Amniotic epithelial cell (primary cell): ENCODE measurements at places on chromosomes 2 and 18.
A peak's percentile ranks its signal among the peaks of the same experiment; 100 is the strongest.

GRCh38 chr2:40209761-40210160 lies 242.1 kb downstream of the SLC8A1 start:
- no peak for DNase-seq

- no peak for DNase-seq
Observed at GRCh38 chr2:127581050-127581345, 45.5 kb downstream of the MYO7B start.

DNA sequence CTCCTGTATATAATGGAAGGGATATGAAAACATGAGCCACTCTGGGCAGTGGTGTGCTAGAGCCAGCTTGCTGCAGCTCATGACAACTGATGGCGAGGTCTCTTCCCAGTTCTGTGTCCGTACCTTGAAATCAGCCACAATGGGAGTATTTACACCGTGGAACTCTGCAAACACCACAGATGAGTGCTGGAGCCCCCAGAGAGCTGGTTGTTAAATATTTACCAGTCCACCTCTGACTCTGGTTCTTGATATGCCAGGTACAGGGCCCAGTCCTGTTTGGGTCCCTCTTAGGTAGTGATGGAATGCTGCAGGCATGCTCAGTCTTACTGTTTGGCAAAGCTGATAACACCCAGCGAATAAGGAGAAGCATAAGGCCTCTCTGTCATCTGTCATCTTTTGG lies 116.1 kb upstream of the GLI2 start:
- no peak for DNase-seq

DNA sequence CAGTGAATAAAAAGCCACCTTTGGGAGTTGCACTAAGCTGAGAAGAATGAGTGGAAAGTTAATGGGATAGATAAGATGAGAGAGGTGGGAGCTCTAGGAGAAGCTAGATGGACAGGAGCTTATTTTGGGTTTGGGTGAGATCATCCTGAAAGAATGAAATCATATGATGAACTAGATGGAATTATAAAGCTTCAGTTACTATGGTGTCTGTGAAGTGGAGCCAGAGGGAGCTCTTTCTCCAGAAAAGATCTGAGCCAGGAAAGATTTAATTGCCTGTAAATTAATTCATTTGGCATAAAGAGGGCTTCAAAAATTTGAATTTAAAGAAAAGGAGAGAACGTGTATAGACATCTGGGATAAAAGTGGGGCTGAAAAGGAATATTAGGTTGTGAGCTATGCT lies 10.3 kb downstream of the DNAH6 start:
- peak; percentile 10 for DNase-seq

- DNase-seq = no peak
Observed at GRCh38 chr2:42984617-42985016, 192.2 kb upstream of the HAAO start.

DNA sequence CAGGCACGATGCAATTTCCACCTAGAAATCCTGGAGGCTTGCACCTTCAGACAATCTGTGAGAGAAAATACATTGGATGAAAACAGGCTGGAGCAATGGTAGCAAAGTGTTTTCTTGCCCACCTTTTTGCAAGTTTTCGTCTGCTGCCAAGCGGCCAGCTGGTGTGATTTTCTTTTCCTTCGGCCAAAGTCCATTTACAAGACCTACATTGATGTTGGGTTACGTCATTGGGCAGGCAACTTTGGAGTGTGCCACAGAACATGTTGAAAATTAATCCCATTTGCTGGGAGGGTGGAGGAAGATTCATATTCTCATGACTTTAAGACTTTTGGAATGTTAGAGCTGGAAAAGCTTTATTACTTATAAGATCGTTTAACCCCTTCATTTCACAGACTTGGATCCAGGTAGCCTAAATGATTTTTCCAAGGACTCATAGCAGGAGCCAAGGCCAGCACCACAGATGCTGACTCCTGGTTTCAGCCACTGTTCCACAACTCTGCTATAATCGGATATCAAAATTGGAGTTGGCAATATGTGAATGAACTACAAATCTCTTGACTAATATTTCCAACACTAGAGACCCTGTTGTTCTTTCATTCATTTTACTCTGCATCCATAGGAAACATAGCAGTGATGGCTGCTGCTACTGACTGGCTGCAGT lies 352.1 kb downstream of the RND3 start:
- DNase-seq = no peak

DNA sequence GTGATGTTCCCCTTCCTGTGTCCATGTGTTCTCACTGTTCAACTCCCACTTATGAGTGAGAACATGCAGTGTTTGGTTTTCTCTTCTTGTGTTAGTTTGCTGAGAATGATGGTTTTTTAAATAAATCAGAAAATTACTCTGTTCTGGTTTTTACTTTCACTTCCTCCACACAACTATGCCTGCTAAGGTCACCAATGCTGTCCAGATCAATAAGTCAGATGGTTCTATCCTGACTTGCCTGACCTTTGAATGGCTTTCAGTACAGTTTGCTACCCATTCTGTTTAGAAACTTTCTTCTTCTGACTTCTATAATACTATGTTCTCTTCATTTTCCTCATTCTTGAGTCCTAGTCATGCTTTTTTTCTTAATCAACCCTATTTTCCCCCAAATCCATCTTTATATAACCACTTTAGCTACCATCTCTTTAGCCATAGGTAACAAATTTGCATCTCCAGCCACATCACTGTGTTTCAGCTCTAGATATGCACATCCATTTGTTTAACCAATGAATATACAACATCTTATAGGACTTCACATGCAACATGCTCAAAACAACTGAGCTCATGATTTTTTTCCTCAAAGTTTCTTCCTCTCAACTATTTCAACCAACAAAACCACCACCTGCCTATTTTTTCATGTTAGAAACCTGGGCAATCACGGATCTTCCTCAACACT lies 58.8 kb upstream of the SLC38A11 start:
- no peak for DNase-seq

DNA sequence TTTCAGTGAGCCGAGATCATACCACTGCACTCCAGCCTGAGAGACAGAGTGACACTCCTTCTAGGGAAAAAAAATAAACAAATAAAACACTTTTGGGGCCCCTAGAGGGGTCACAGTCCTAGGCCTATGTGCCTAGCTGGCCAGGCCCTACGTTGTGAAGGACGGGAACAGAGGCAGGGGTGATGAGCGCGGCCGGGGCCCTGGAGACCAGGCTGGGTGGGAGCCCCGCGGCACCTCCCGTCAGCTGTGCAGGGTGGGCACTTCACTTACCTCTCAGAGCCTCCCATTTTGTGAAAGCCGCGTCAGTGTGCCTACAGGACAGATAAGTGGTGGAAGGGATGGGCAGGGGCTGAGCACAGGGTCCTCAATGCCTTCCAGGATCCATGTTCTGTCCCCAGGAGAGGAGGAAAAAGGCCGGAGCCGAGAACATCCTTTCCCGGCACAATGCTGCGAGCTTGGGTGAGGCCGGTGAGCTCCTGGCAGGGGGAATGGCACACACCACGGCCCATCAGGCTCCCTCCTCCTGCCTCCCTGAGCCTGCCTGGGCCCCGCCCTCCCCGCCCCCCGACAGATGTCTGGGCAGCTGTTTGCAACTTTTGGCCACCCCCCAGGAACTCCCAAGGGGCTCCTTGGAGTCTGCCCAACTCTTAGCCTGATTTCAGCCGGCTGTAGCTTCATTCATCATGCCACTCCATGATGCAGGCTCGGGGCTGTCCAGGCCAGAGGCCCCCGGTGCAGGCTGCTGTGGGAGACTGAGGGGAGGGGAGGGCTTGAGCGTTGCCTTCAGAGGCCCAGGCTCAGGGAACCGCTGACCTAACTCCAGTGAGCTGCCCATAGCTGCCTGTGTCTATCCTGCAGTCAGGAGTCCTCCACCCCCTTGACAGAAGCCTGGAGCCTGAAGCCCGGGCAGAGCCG lies 196.5 kb downstream of the TFCP2L1 start:
- DNase-seq = peak; percentile 16

GRCh38 chr2:204129591-204130294 lies 193.2 kb downstream of the ICOS start:
- DNase-seq = no peak

- DNase-seq = no peak
Observed at GRCh38 chr18:76487070-76487469, 8.0 kb downstream of the ZNF516 start.

DNA sequence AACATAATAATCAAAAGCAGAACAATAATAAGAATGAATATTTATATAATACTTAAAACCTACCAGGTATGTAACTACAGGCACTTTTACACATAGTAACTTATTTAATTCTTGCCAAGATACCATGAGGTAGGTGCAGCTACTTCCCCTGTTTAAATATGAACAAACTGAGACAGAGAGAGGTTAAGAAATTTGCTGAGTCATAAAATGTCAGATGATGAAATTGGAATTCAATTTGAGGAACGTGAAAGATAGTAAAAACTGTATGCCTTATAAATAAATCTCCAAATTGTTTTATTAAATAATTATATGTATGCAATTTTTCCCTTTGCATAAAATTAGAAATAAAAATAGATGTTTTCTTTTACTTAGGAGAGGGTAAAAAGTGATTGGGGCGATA lies 1103.3 kb upstream of the NRXN1 start:
- peak; percentile 19 for DNase-seq

- DNase-seq = peak; percentile 3
Observed at GRCh38 chr2:108287169-108287568, 1.5 kb upstream of the SULT1C2 start.

GRCh38 chr2:45607701-45608100 lies 3.4 kb downstream of the SRBD1 start:
- peak; percentile 34 for DNase-seq

DNA sequence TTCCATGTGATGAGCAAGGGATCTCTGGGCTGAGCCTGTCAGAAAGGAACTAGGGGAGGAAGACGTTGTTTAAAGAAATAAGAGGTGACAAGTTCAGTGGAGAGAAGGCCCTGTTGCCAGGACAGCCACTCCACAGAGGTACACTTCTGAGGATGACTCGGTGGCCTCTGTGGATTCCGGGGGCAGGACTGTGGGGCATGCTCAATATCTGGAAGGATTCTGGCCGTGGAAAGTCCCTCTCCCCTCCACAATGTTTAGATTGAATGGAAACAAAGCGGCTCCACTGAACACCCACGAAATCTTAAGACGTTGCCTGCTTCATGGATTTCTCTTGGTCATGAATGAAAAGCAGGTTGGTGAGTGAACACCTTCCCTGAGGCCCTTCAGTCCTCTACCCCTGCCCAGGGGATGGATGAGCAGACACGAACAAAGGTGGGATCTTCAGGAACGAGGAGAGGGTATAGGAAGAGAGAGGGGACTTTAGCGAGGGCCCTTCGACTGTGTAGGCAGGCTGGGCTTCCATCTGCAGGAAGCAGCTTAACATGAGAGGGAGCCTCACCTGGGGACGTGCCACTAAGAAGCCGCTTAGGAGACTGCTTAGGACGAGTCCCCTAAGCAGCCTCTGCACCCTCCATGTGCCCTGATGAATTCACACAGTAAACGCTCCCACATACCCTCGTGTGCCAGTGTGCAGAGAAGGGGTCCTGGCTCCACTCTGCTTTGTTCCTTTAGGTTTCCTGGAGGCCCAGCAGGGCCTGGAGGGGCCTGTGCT lies 1.9 kb downstream of the NTSR2 start:
- DNase-seq = no peak

DNA sequence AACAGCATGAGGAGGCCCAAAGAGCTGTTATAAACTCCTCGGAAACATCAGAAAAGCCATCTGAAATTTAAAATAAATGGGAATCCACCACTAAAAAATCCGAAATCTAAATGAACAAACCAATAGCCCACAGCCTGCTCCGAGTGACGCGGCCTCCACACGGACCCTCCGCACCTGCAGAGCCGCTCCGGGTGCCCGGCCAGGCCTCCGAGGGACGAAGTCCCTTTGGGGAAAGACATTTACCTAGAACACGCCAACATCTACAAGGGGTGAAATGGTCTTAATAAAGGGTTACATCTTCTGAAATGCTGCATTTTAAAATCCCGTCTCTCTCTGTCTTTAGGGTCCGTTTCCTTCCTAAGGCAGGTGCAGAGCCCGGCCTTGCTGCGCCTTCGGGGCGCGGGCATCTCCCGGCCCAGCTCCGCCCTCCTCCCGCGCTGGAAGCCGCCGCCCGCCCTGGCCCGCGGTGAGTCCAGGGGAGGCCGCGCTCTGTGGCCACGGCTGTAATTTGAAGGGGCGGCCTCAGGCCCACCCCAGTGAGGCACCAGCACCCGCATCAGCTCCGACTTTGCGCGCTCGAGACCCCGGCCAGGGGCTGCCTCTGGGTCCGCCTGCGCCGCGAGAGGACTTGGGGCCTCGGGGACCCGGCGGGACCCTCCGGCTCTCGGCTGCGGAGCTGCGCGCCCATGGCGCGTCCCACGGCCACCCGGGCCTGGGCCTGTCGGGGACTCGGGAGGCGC lies 42.3 kb upstream of the CTDP1 start:
- no peak for DNase-seq

DNA sequence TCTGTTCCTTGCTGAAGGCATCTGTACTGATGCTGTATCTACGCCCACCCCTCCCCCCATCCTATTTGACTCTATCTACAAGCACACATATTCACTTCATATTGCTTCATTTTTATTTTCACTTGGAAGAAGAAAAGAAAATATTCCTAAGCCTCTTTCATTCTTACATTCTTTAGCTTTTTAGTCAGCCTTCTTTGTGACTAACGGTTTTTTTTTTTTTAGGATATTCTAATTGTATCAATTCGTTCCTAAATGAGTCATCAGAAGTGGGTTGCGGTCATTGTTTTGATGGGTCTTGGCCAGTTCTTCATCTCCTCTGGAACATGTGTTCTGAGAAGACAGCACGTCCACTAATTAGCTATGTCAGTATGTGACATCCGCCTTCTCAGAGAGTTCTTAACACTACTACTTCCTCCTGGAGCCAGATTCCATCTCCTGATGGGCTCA lies 88.7 kb downstream of the MYO1B start:
- peak; percentile 75 for DNase-seq
